ENCODE measurements at places on chromosomes 4 and X.

DNA sequence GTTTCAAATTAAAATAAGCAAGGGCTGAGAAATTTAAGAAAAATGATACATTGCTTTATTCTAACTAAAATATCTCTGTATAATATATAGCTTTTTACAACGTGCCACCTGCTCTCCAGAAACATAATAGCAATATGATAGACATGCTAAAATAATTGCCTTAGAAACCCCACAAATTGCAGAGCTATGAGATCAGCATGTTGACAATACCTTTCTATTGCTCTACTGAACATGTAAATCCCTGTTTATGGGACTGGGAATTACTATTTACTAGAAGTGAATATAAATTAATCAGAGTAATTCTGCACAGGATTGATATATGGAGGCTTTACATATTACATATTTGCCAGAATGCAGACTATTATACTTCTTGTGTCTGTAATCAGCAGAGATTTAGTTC is 1831.1 kb upstream of the IGFBP7 start:
- no peak for DNase-seq

DNA sequence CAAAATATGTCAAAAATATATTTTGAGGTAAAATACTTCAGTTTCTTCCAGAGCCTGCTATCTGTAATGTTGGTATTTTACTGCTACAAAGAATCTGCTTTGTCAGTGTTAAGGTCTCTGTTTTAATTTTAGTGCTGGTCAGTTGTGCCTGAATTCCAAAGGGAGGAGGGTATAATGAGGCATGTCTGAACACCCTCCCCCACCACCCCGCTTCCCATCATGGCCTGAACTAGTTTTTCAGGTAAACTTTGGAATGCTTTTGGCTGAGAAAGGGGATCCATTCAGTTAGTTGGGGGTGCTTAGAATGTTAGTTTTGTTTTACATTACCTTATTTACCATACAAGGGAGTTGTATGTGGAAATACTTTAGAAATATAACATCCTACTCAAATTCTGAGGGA is 158.5 kb downstream of the MID1IP1 start:
- DNase-seq = no peak

- no peak for DNase-seq
These were observed 787 bp upstream of the TMSB15A start for GRCh38 chrX:102517326-102517725.

GRCh38 chrX:46649421-46650260 is 76.1 kb downstream of the CHST7 start:
- no peak for DNase-seq

DNA sequence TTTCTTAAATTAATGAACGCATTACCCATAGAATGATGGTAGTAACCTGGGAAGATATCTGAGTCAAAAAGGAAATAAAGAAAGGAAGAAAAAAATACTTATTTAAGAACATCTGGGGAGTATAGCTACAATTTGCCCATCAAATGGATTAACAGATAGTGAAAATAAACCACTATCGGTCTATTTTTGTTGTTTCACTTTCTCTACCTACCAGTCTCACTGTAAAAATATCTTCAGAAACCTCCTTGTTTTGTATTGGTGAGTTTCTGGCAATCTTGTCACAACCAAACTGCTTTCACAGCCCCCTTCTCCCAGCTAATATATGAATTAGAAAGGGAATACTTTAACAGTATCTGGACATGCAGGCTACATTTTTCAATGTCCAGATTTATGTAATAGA is 783.5 kb downstream of the STPG2 start:
- no peak for DNase-seq

GRCh38 chrX:57817302-57817701 is 93.0 kb downstream of the ZXDA start:
- DNase-seq = no peak

GRCh38 chrX:38726612-38727011 is 74.6 kb upstream of the MID1IP1 start:
- no peak for DNase-seq

DNA sequence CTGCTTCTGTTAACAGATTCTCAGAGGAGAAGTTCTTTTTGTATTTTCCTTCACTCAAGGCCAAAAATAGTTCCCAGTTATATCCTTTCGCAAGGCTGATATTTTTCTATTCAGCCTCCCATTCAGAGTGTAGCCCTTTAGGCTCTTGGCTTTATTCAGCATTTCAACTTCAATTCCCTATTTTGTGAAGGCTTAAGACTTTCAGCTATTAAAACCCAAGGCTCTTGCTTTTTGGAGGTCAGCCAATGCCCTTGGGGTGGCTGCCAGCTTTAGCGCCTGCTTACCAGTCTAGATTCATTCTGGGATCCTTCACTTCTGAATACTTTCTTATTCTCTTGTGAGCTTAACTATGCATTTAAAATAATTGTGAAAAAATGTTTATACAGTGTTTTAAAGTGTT is 57.3 kb upstream of the ADGRA3 start:
- peak; percentile 8 for DNase-seq

DNA sequence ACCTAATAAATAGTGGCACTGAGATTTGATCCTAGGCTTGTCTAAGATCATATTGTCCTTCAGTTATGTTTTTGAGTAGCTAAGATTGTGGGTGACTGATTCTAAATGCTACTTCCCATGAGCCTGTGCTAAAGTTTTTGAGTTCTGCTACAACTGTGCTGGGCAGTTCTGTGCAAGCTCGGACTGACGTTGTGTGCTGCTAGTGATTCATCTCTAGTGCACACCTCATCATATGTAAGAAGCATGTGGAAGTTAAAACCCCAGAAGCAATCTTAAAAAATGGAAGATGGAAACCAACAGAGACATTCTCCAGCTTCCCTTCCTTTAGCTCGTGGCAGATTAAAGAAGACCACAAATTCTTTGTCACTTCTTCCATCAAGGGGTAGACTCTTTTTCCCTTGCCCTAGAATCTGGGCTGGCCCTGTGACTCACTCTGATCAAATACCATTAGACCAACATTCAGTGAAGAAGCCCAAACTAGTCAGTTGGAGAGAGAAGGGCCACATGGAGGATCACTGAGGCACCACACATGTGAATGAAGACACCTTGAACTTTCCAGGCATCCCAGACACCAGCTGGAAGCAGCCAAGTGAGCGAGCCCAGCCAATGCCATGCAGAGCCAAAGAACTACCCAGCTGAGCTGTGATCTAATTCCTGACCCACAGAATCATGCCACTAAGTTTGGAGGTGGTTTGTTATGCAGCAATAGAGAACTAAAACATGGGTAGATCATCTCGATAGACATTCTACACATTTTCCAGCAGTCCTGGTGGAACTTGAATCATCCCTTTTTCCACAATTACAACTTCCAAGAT is 16.8 kb downstream of the ARHGAP6 start:
- DNase-seq = no peak

DNA sequence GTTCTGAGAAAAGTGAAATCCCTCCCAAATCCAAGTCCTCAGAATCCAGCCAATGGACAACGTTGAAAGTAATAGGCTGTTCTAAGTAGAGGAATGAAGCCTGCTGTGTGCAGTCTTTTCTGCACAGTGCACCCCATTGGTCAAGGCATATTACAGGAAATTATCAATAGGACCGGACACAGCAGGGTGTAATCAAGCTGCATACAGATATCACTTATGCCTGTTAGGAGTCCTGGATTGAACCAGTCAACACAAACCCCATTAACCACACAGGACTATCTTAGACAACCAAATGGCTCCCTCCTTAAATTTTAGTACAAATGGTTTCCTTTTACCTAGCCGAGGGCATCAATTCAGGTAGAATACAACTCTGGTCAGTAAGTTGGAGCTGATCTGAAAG is 34.2 kb upstream of the MAGEA8 start:
- no peak for DNase-seq

GRCh38 chrX:123990602-123991001 is 29.1 kb downstream of the STAG2 start:
- DNase-seq = no peak

DNA sequence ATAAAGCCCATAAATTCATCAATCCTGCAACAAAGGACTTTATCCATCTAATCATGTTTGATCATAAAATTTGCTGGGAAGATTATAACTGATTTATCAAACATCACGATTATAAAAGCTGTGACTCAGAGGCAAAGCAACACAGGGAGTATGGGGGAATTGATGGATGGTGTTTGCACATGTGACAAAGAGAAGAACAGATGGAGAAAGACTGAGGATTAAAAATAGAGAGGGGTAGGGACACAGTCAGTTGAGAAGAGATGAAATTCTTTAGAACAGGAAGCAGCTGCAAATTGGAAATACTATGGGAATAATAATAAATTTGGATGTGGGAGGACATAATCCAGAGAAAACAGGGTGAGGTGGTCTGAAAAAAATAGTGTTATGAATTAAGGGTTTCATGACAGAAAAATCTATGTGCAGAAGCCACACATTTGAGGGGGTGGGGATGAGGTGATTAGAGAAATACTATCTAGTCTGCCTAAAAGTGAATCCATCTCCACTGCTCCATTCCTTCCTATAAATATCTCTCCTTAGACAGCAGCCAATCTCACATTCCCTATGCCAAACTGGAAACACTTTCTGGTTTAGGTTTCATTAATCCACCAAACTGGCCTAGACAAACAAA is 6.2 kb downstream of the PRR32 start:
- no peak for DNase-seq

DNA sequence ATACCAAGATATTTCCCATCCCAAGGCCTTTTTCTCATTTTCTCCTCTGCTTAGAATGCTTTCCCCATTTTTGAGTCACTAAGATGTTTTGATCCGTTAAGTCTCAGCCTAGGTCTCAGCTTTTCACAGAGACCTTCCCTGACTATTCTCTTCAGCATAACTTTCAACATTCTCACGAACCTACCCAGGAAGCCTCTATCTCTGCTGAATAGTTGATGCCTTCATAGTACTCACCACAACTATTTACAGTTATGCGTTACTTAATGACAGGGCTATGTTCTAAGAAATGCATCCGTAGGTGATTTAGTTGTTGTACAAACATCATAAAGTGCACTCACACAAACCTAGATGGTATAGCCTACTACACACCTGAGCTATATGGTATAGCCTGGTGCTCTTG is 64.5 kb downstream of the ARL9 start:
- no peak for DNase-seq

DNA sequence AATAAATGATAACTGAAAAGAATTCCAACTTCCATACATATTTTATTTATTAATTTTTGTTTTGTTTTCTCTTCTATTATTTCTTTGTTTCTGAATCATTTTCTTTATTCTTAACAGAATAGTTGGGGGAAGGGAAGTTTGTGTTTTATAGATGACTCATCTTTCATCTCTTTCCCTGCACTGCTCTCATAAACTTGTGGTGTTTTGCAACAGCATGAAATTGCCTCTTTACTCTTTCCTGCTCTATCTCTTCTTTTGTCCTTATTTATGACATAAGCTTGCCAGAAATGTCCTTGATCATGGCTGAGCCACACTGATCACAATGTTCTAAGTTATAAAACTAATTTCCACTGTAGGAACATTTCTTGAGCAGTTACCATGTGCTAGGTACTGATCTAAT is 22.3 kb downstream of the QRFPR start:
- DNase-seq = no peak

GRCh38 chrX:109987884-109988283 is 15.0 kb upstream of the TMEM164 start:
- no peak for DNase-seq

DNA sequence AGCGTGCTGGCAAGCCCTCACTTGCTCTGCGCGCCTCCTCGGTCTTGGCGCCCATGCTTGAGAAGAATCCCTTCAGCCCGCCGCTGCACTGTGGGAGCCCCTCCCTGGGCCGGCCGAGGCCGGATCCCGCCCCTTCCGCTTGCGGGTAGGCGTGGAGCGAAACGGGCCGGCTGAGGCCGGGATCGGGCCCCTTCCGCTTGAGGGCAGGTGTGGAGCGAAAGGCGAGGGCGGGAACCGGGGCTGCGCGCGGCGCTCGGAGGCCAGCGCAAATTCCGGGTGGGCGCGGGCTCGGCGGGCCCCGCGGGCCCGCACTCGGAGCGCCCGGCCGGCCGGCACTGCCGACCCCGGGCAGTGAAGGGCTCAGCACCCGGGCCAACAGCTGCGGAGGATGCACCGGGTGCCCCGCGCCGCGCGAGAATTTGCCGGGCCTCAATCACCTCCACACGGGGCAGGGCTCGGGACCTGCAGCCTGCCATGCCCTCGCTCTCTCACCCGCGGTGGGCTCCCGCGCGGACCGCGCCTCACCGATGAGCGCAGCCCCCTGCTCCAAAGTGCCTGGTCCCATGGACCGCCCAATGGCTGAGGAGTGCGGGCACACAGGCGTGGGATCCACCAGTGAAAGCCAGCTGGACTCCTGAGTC is 58.1 kb upstream of the GBA3 start:
- no peak for DNase-seq

- no peak for DNase-seq
These were observed 822.4 kb downstream of the FAT4 start for GRCh38 chr4:126136922-126137781.

DNA sequence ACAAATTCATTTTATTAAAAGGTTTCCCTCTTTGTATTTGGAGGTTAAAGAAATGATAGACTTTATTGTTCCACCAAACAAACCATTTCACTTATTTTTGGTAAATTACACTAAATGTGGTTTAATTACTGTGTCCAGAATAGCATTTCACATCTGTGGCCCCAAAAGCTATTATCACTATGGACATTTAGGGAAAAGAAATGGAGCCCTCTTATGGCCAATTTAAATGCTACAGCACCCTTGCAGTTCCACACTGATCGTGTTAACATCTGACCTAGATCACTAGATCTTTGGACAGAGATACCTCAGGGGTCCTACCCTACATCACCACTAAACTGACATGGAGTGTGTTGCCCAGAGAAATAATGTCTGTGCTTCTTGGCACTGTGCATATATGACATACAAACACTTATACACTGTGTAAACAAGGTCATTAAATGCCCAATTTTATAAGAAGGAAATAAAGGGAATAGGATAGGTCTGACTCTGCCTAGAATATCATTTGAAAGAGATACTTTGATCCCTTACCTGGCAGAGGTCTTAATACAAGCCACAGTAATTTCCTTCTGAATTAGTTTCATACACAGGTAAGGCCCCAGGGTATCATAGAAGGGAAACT is 163.9 kb downstream of the KDR start:
- no peak for DNase-seq

GRCh38 chr4:105558277-105558676 is 5.9 kb downstream of the ARHGEF38 start:
- DNase-seq = no peak

- DNase-seq = no peak
These were observed at the start of gene MAP3K15 for GRCh38 chrX:19514791-19515614. Gene MAP3K15 (minus strand): TSS chrX:19515508. CDS start chrX:19515261, 247 bp downstream.

GRCh38 chr4:80803337-80803736 is 227.2 kb upstream of the BMP3 start:
- DNase-seq = no peak

DNA sequence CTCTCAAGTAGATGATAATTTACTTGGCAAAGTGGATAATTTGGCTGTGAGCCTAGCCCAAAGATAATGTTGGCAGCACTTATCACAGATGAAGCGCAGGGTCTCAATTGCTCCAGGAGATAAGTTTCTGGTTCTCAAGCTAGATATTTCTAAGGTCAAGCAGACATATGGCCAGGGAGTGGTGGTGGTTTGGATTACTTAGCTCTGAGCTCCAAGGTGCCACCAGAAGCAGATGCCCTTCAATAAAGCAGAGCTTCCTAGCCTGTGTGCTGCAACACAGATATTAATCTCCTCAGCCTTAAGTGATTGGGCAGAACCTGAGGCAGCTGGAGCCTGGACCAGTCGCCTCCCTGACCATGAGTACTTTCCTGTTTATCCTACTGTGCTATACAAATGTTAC is 79.2 kb upstream of the NALF2 start:
- no peak for DNase-seq

- no peak for DNase-seq
These were observed 75.7 kb downstream of the F11 start for GRCh38 chr4:186341655-186342054.
